ENCODE measurements at places on chromosomes 6 and 20.

DNA sequence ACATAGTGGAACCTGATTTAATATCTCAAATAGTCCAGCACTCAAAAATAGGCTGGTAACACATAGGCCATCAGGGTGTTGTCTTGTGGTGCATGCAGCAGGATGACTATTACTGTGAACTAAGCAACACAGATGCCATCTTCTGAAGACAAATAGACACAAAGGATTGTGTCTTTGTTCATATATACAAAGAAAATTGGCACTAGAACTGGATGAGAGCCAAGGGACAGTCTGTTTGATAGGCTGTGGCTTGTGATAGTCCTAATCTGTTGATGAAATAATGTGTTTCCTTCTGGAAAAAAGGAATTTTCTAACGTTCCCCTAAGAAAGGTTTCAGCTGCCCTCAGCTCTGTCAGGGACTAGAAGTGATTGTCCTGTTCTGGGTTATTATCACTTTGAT is 129.8 kb downstream of the TPBG start:
- no peak for DNase-seq

- DNase-seq, result no peak
Observed at GRCh38 chr6:144662812-144663365, 377.8 kb downstream of the UTRN start.

DNA sequence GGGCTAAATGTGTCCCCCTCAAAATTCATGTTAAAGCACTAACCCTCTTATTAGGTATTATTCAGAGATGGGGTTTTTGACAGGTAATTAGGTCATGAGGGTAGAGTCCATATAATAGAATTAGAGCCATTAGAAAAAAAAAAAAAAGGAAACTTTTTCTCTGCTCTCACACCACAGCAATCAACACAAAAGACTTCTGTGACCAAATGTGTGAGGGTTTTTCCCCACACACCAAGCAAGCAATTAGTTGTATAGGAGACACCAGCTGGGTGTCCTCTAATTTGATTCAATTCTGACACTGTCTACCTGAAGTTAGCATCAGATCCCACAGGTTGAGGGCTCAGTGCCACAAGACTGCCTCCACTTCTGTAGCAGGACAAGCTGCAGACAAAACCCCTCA is 64.6 kb upstream of the GMDS start:
- no peak for DNase-seq

DNA sequence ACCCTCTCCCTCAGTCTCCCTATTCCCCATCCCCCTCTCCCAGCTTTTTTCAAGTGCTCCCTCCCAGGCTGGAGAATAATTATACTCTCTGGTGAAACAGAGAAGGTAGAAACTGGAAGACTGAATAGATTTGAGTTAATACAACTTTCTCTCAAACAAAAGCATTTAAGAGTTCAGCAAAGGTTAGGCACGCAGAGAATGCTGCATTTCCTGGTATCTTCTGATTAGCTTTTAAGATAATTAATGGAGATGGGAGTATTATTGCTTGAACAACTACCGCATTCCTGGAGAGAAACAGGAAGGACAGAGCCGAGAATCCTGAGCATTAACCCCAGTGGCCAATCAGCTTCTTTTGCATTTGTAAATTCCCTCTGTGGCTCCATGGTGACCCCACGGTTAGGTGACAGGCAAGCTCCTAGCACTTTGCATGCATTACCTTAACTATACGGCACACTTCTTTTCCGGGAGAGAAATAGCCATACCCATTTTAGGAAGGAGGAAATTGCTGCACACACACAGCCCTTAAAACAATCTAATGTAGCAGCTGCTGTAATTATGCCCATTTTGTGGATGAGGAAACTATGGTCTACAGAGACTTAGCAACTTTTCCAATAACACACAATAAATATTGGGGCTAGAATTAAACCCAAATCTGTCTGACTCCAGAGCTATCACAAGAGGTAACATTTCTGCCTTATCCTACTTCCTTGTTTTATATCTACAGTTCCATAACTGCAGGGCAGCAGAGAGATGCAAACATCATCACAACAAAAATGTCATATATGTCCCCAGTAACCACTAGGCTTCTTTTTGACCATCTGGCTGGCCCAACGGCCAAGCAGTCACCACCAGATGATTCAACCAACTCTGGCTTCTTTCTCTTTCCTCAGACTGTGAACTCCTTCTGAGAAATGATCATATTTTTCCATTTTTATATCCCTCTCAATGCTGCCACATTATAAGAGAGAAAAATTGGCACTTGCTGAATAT is 169.9 kb downstream of the CD24 start:
- no peak for DNase-seq

DNA sequence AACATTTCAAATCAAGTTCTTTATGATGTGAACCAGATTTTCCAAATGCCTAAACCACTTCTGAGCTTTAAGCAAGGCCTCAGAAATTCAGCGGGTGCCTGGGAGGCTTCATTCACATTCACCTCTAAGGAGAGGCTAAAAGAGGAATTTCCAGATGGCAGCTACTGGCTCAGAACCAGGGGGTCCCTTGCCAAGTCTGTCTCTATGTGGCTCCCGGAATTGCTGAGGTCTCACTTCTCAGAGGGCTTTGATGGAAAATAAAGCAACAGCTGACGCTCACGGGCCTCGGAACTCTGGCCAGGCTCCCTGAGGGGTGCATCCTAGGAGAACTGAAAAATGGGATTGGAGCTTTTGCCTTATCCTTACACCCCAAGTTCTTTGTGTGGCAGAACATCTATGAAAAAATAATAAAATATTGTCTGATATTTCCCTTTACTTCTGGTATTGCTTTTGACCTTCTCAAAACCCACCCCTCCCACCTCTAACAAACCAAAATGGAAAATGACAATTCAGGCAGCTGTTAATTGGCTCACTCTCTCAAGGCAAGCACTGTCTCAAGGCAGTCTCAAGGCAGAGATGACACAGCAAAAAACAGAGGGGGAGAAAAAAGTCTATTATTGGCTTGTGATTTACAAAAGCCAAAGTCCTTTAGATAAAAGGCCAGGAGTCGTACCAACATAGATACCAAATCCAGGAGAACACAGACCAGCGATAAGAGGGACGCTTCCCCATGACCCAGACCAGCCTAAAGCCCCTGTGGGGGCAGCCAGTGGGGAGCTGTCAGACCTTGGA is 21.8 kb upstream of the LRRN4 start:
- DNase-seq, result no peak

DNA sequence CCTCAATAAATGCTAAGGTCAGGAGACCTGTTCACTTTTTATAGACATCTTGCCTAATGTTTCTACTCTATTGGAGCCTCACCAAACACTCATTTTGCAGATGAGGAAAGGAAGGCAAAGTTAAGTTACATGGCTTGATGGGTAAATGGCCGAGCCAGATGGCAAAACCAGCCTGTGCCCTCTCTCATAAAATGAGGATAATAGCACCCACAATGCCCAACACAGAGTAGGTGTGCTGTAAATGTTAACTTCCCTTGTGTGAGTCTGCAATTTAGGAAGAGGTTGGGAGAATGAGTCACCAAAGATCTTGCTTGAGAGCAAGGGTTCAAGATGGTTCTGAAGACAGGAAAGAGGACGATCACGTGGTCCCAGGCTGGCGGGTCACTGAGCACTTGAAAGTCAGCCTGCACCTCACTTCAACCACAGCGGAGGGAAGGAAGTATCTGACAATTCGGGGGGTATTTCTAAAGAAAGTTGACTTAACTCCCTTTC is 3.3 kb downstream of the KCNK5 start:
- no peak for DNase-seq

GRCh38 chr6:70956451-70957283 is at the start of gene B3GAT2:
Gene B3GAT2 (minus strand): TSS chr6:70957060. CDS start chr6:70956429, 631 bp downstream.
- no peak for DNase-seq

DNA sequence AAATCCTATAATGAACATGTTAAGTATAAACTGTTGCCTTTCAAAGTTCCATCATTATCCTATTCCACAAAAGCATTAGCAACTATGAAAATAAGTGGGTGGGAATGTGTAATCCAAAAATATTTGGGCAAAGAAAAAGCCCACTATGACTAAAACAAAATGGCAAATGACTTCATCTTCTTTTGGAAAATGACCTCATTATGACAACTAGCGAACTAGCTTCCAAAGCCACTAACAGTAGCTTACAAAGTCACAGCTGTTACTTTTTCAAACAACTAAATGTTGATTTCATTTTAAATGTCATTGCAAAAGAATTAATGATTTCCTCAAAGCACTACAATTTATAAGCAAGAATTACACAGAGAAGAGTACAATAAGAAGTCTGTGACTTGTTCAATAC is 49.8 kb upstream of the RUNX2 start:
- DNase-seq, result no peak

DNA sequence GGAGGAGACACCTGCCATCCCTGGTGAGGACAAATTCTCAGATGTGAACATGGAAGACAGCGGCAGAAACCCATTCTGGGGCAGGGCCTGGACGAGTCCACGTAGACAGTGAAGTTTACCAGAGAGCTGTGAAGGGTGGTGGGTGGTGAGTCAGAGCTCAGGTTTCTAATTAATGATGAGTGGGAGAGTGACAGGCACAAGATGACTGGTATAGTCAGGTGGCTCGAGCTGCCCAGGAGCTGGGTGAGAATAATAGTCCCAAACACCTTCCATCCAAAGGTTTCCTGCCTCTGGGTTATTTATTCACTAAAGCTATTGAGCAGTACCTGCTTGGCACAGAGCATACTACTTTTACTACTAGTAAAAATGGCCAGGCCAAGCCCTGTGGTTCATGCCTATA is 6.0 kb downstream of the TLDC2 start:
- DNase-seq, result no peak

GRCh38 chr20:33945391-33946081 is 48.2 kb upstream of the RALY start:
- DNase-seq, result no peak

GRCh38 chr20:48541581-48542071 is 286.2 kb downstream of the PREX1 start:
- DNase-seq, result no peak

- no peak for DNase-seq
Observed at GRCh38 chr6:92708270-92708669, 711.1 kb downstream of the EPHA7 start.

DNA sequence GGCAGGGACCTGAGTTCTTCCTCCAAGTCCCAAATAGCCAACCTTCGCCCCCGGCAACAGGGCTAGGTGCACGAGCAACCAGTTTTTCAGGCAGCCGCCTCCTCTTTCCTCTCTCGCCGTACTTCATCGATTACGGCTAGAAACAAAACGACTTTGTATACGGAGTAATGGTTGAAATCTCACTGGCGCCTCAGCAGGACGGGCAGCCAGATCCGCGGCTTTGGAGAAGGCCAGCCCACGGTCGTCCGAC is 333 bp upstream of the SMIM13 start:
- no peak for DNase-seq

Data from NCI-H1048 (cell line).